GM12865 (cell line): ENCODE measurements at places on chromosomes 4 and X.

- no peak for DNase-seq
Observed at GRCh38 chr4:81850701-81851100, 379.0 kb upstream of the RASGEF1B start.

GRCh38 chr4:22802876-22803275 is 110.1 kb downstream of the GBA3 start:
- DNase-seq, result no peak

GRCh38 chrX:40304115-40304514 is 206.4 kb upstream of the BCOR start:
- no peak for DNase-seq

DNA sequence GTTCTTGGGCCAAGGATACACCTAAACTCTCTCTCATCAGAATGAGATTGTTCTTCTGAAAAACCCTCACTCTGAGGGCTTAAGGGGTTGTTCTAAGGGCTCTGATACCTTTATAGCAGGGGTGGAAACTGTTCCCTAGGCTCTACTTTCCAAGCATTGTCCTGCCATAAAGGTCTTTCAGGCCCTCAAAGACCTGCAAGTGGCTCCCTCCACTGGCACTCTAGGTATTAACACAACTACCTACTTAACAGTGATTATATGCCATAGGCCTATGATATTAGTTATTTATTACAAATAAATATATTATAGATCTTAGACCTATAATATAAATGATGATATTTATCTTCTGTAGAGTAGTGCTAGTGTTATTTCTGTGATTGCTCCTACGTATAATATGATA is 473.7 kb upstream of the RPS6KA3 start:
- DNase-seq, result no peak

- no peak for DNase-seq
Observed at GRCh38 chr4:80142394-80143306, 54.7 kb upstream of the PRDM8 start.
